Nasal cavity respiratory epithelium epithelial cell of viscerocranial mucosa (primary cell): ENCODE measurements at places on chromosomes 6 and 20. TPM values are rescaled to one million over a fixed set of nuclear protein-coding genes. Genes with fewer than 3 reads are reported as not detected.

The C6orf141 gene
- 22.3 and 22.6 TPM in 2 replicates for total RNA-seq

The PLEKHG1 gene
- 9.6 and 34.5 TPM in 2 replicates for total RNA-seq

The SMIM28 gene
- total RNA-seq, result not detected in 2 replicates

The MOXD1 gene
- 0.07 and 0.34 TPM in 2 replicates for total RNA-seq

The HSPA12B gene
- not detected in 2 replicates for total RNA-seq

The KIFC1 gene
- 0.21 and 0.68 TPM in 2 replicates for total RNA-seq

The SLC22A3 gene
- total RNA-seq, result 5.5 and 18.6 TPM in 2 replicates

The BTBD3 gene
- 18.8 and 27.5 TPM in 2 replicates for total RNA-seq

The ARMH2 gene
- total RNA-seq, result not detected in 2 replicates

The HLA-DQA2 gene
- not detected in 2 replicates for total RNA-seq

The EFCAB8 gene
- 0.36 and 0.68 TPM in 2 replicates for total RNA-seq

The SRSF12 gene
- total RNA-seq, result 0.34 and 0.36 TPM in 2 replicates

The SCRT2 gene
- not detected in 2 replicates for total RNA-seq

The TPBG gene
- 134 and 143 TPM in 2 replicates for total RNA-seq

The PDE10A gene
- under 0.01 TPM in 2 replicates for total RNA-seq

The TREM1 gene
- 0.34 and 0.43 TPM in 2 replicates for total RNA-seq

The MEI4 gene
- under 0.01 and 0.07 TPM in 2 replicates for total RNA-seq

The YIPF3 gene
- 62.2 and 68.1 TPM in 2 replicates for total RNA-seq

The FNDC1 gene
- total RNA-seq, result not detected in 2 replicates

The ACTR5 gene
- total RNA-seq, result 10.3 and 14.0 TPM in 2 replicates

The PRPH2 gene
- 0.28 TPM in 1 of 2 replicates, not detected in the other for total RNA-seq

The LAMA2 gene
- total RNA-seq, result 0.21 and 0.68 TPM in 2 replicates

The CYP39A1 gene
- 6.5 and 8.2 TPM in 2 replicates for total RNA-seq

The DLL1 gene
- total RNA-seq, result 2.7 and 6.1 TPM in 2 replicates

The CDSN gene
- under 0.01 and 10.9 TPM in 2 replicates for total RNA-seq

The CLPSL1 gene
- not detected in 2 replicates for total RNA-seq

The LTV1 gene
- 24.9 and 43.7 TPM in 2 replicates for total RNA-seq

The XRN2 gene
- 97.1 and 99.9 TPM in 2 replicates for total RNA-seq

The PSORS1C2 gene
- total RNA-seq, result not detected in 2 replicates

The RWDD2A gene
- total RNA-seq, result 1.1 and 4.1 TPM in 2 replicates

The CCR6 gene
- not detected in 2 replicates for total RNA-seq

The DYNLT2 gene
- total RNA-seq, result 0.68 and 0.71 TPM in 2 replicates

The KIF25 gene
- not detected in 2 replicates for total RNA-seq

The SEL1L2 gene
- not detected in 2 replicates for total RNA-seq

The PACRG gene
- total RNA-seq, result 0.21 and 0.34 TPM in 2 replicates

The RSPO3 gene
- total RNA-seq, result not detected in 2 replicates

The CENPW gene
- total RNA-seq, result 1.4 and 1.6 TPM in 2 replicates

The CPXM1 gene
- total RNA-seq, result not detected in 2 replicates
